ENCODE measurements at places on chromosomes 12 and 14.
A peak's percentile ranks its signal among the peaks of the same experiment; 100 is the strongest.

- no peak for DNase-seq
Observed at GRCh38 chr12:20524113-20524512, 155.8 kb downstream of the PDE3A start.

DNA sequence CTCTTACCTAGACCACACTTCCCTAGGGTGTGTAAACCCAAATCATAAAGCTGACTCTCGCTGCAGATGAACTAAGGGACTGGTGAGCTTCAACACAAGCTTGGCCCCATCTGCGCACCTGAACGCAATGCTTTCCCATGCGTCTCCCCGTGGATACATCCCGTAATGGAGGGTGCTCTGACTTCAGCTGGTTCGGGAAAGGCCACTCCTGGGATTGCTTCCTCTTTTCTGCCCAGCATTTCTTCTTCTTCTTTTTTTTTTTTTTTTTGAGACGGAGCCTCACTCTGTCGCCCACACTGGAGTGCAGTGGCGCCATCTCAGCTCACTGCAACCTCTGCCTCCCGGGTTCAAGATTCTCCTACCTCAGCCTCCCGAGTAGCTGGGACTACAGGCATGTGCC, 27.7 kb upstream of the ETFBKMT start:
- DNase-seq: no peak

- DNase-seq: no peak
Observed at GRCh38 chr12:52687497-52688385, 7.5 kb upstream of the KRT1 start.

- peak; percentile 59 for DNase-seq
Observed at GRCh38 chr12:53938326-53939140, at the start of gene HOXC13. Gene HOXC13, plus strand, starts transcription at chr12:53938831. Its CDS starts 76 bp downstream, at chr12:53938907.

DNA sequence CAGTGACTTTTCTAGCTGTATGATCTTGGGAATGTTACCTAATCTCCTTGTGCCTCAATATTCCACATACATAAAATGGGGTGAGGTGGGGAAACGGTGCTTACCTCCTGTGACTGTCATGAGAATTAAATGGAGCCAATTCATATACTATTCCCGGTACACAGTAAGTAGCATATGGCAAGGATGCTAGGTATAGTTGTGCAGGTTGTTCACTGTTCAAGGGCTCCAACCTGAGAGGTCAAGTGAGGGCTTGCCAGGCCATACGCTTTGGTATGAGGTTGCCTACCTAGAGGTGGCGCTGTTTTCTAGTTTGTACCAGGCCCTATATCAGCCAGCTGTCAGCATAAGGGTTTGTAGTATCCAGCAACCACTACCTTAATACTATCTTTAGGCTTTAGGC, 3.6 kb upstream of the BATF start:
- no peak for DNase-seq

GRCh38 chr14:88882236-88882635, 57.8 kb downstream of the TTC8 start:
- no peak for DNase-seq

GRCh38 chr12:12474931-12475795, 87.5 kb downstream of the DUSP16 start:
- DNase-seq: peak; percentile 36

GRCh38 chr12:76014007-76014406, 17.6 kb downstream of the PHLDA1 start:
- no peak for DNase-seq

DNA sequence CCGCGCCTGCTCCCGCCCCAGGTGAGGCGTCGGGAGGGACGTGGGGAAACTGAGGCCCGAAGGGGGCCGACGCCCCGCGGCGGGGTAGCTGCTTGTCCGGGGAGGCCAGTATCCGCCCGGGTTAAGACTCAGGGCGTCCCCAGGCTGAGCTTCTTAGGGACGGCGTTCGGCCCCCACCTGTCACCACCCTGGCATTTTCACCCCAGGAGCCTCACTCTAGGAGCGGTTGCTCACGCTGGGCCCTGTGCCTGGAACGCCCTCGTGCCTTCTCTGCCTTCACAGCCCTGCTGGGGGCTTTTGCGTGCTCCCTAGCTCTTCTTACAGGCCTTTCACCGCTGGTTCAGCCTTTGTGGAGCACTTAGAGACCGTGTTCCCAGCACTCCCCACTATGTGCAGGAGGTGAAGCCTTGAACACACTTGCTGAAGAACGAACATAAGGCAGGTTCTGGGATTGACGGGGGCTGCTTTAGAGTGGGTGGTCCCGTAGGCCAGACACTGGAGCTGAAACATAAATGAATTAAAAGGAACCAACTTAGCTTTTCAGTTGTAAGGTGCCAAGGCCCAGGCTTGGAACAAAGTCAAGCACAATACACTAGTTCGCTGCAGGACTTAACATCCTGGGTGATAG, 601 bp downstream of the ZNF839 start:
- peak; percentile 67 for DNase-seq

GRCh38 chr14:77378701-77379100, 1.5 kb downstream of the SAMD15 start:
- DNase-seq: no peak

DNA sequence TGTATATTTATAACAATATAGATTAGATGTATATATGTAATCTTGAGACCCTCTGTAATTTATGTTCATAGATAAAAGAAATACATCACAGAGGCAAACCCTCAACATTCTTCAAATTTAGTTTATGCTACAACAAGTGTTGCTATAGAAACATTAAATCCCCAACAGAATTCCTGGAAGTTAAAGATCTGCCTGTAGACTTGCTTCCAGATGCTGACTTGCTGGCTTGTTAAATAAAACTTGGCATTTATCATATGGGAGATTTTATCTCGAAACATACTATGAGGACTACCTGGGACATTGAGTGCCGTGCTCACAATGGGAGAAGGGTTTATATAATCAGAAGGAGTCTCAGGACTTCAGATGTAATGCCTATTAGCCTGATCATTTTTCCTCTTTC, 136.3 kb upstream of the PLXNC1 start:
- no peak for DNase-seq

GRCh38 chr14:71430678-71431376, 501.4 kb upstream of the RGS6 start:
- DNase-seq: no peak

DNA sequence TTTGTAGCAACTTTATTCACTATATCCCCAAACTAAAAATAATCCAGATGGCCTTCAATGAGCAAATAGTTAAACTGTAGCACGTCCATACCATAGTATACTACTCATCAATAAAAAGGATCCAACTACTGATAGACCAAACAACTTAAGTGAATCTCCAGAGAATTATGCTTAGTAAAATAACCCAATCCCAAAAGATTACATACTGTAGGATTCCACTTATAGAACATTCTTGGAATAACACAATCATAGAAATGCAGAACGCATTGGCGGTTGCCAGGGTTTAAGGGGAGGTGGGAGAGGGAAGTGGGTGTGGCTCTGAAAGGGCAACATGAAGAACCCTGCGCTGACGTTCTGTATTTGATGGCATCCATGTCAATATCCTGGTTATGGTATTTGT, 28.6 kb downstream of the SNRPF start:
- no peak for DNase-seq

Data from AG08396 (cell line).